ENCODE measurements at places on chromosomes 7 and 10. TPM values are rescaled to one million over a fixed set of nuclear protein-coding genes. Genes with fewer than 3 reads are reported as not detected.

DNA sequence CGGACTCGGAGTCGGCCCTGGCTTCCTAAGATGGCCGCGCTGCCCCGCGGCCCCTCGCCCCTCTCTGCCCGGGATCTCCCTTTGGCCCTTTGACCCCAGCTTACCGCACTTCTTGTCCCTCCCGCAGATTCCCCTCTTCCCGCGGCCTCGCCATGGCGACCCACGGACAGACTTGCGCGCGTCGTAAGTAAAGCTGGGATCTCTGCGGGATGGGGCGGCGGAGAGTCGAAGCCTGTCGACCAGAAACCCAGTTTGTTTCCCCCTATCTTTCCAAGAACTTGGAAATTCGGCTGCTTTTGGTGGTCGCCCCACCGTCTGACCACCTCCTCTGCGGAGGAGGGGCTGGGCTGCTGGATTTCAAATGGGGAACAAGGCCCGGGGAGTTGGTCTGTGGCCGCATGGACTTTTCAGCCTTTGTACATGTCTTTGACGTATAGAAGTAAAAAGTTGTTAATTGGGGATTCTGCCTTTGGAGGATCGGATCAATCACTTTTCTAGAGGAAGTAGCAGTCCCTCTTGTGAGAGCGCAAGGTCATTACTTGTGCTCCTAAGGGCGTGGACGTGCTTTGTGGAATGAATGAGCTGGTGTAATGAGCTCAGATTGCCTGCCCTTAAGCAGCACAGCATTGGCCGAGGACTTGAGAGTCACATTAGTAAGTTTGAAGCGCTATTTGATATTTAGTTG lies 553 bp downstream of the VDAC2 start:
- DNase-seq = peak; percentile 60

- DNase-seq = no peak
Observed at GRCh38 chr7:25348104-25348503, 119.8 kb upstream of the NPVF start.

GRCh38 chr7:88344956-88345832 lies 38.5 kb upstream of the STEAP4 start:
- no peak for DNase-seq

- no peak for DNase-seq
Observed at GRCh38 chr10:77072361-77072835, 565.2 kb downstream of the KCNMA1 start.

DNA sequence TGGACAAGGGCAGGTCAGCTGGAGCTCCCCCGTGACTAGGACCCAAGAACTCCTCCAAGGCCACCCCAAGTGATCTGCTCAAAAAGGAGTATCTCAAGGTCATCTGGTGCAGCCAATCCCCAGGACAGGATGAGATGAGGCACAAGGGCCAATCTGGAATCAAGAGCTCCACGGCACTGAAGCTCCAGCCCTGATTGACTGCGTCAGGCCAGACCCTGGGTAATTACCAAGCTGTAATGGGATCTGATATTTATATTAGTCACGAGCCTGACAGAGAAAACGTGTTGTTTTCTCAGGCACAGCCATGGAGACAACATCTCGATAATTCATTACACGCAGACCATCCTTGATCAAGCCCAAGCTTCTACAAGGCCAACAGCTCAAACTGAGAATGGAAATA lies 4.2 kb downstream of the KCNMA1 start:
- DNase-seq = no peak

GRCh38 chr10:813286-813685 lies 118.2 kb downstream of the LARP4B start:
- no peak for DNase-seq

GRCh38 chr7:12092499-12093130 lies 118.5 kb upstream of the TMEM106B start:
- peak; percentile 12 for DNase-seq

- peak; percentile 49 for DNase-seq
Observed at GRCh38 chr7:41538810-41539724, 163.8 kb downstream of the INHBA start.

- DNase-seq = no peak
Observed at GRCh38 chr7:129689995-129690581, 78.6 kb downstream of the NRF1 start.

DNA sequence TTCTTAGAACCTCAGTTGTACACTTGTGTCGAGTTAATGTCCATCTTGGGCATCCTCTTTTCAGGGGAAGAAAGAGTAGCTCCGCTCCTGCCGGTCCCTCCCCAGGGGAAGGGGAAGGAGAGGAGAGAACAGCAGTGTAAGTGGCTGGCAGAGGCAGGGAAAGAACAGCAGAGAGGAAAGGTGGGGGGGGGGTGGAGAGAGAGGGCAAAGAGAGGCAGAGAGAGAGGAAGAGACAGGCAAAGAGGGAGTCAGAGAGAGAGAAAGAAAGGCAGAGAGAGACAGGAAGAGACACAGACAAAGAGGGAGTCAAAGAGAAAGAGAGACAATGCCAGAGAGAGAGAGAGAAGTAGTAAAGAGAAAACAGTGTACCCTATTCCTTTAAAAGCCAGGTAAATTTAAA lies 53.9 kb downstream of the MRPS24 start:
- DNase-seq = no peak

GRCh38 chr7:156895024-156895780 lies 2.2 kb upstream of the LMBR1 start:
- DNase-seq = no peak

DNA sequence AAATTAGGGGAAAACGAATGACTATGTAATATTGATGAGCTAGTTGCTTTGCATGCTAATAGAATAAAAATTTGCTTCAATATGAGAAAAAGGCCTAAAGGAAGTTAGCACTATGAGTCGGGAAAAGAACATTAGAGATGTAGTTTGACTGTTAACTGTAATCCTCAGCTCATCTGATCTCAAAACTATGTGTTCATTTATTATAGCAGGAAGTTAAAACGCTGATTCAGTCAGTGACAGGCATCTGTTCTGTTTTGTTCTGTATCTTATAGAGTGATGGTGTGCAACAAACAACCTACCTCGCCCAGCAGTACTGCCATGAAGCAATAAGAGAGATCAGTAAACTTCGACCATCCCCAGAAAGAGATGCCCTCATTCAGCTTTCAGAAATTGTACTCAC lies 48.6 kb downstream of the PDSS1 start:
- DNase-seq = no peak

The ICA1 gene
- 8.0 TPM for total RNA-seq

The MUC3A gene
- total RNA-seq = 0.61 TPM

The CBLL1 gene
- 27.3 TPM for total RNA-seq

The PRSS37 gene
- total RNA-seq = not detected

The APBB1IP gene
- total RNA-seq = not detected

The IGF2BP3 gene
- 69.9 TPM for total RNA-seq

The KLF14 gene
- total RNA-seq = not detected

Data from astrocyte (in vitro differentiated cells and primary cell).